ENCODE measurements at places on chromosomes 1 and 21. TPM values are rescaled to one million over a fixed set of nuclear protein-coding genes. Genes with fewer than 3 reads are reported as not detected.

Gene KRTAP13-2
- total RNA-seq: not detected

Gene DNAH14
- 27.2 TPM for total RNA-seq

Gene VHLL
- total RNA-seq: not detected

Gene AXDND1
- 0.30 TPM for total RNA-seq

Gene IL20
- total RNA-seq: not detected

Gene ADPRS
- 34.6 TPM for total RNA-seq

Gene DPH5
- 27.8 TPM for total RNA-seq

Gene LRP8
- total RNA-seq: 10.7 TPM
